ENCODE measurements at places on chromosomes 3 and 15.

- DNase-seq, result no peak
Measured at GRCh38 chr3:55894605-55895004, 407.5 kb upstream of the WNT5A start.

- DNase-seq, result no peak
Measured at GRCh38 chr3:190786898-190787297, 75.6 kb downstream of the GMNC start.

DNA sequence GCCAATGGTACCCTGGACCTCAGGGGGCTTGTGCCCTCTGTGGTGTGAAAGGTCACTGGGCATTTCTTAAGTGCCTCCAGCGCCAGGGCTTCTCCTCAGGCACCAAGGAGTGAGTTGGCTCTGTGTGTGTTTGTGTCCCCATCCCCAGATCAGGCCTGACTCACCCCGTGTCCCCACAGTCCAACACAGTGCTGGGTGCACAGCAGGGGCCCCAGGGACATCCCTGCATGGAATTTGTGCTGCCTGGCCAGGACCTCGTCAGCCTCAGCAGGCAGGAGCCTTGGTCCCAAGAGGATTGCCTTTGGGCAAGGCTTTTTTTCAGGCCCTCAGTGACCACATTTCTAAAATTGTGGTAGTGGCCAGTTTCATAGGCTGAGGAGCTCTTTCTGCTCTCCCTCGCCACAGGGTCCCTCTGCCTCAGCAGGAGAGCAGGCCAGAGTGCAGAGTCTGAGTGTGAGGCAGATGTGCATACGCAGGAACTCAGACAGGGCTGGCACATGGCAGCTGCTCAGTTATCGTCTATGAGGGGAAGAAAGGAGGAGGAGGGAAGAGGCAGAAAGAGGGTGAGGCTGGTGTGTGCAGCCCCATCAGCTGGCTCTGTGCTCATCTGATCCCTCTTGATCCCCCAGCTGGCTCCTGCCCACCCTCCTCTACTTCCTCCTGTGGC is 215.6 kb downstream of the RPLP1 start:
- no peak for DNase-seq

DNA sequence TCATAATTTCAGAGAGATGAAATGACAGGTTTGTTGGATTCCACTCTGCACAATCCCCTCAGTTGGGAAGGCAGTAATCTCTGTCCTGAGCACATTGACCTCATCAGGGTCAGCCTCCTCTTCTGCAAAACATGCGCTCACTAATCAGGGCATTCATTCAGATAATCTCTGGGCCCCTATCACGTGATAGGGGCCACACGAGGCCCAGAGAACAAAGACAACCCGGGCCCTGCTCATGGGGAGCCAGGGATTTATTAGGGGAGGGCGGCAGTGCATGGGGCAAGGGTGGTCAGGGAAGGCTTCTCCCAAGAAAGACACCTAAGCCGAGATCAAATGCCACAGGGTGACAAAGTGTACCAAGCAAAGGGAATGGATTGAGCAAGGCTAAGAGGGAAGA is 1.1 kb downstream of the TCTA start:
- no peak for DNase-seq

GRCh38 chr15:98647026-98647773 is 1.1 kb upstream of the IGF1R start:
- DNase-seq, result peak; percentile 70

DNA sequence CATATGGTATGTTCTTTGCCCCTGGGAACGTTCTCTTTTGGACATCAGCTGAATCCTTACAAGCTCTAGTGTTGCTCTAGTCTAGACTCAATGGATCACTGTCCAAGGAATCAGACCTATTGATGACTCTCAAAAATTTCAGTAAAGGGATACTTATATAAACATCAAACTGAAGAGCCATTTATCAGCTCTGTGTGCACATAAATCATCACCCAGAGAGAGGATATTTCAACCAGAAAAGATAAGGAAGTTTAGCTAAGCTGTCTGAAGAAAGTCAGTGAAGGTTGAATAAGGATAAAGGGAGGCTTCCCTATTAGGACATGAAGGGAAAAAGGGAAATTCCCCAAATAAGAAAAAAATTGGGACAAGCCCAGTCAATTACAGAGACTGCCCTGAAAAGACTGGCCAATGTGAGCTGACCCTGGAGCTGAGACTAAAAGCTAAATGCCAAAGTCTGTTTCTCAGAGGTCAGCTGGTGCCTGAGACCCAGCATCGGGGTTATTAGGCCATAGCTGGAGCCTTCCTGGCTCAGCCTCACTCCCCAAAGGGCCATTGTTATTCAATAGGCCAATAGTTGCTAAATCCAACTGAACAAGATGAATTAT is 424.1 kb upstream of the THBS1 start:
- DNase-seq, result no peak

- peak; percentile 39 for DNase-seq
Measured at GRCh38 chr15:90101130-90101968, 919 bp downstream of the IDH2 start.

DNA sequence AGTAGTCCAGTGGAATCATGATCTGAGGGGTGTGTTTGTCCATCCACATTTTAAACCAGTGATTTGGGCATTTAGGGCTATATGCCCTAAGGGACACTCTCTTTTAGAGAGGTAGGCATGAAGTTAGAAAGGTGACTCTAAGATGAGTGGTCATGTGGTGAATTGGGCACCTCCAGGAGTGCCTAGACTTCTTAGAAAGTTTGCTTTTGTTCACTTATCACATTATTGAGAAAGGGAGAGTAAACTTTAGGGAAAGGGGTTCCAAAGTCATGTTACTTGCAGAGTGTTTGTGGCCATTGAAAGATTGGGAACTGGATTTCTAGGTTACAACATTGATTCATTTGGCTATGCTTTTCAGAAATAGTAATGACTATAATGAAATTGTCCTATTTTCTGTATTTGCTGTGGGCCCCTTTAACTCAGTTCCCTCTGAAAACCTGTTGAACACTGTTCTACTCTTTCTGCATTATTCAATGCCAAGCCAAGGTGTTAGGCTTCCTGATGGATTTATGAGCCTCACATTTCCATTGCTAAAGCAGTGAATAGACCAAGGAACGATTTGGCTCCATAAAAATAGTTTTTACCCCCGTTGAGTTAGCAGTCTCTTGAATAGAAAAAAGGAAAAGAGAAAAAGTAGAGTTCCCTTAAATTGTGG is 169.3 kb downstream of the PTPRG start:
- no peak for DNase-seq

DNA sequence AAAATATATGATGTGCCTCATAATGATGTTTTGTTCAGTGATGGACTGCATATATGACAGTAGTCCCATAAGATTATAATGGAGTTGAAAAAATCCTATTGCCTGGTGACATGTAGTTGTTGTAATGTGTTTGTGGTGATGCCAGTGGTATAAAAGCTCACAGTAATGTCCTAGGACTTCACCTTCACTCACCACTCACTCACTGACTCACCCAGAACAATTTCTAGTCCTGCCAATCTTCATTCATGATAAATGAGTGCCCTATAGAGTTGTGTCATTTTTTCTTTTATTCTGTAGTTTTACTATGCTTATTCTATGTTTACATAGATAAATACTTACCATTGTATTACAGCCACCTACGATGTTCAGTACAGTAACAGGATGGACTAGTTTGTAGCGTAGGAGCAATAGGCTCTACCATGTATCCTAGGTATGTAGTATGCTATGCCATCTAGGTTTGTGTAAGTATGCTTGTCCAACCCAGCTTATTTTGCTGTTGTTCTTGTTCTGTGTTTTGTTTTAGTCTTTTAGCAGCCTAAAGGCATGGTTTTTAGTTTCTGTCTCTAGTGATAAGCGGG is 88.5 kb upstream of the LRRFIP2 start:
- DNase-seq, result no peak

DNA sequence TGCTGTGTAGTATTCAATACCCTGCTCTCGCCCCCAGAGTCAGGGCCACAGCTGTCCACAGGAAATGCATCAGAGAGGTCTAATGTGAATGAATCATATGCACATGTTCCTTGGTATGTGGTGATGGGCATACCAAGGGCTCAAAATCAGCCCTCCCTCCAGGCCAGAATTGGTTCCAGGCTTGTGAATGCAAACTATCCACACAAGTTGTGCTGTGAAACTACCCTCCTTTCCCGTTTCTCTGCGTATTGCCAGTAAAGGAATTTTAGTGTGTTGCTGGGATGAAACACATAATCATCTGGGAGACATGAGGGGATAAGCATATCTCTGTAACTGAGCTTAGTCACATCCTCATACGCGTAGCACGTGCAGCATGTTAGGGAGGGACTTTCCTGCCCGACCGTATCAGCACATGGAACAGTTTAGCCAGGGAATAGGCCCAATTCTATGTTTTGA is 9.2 kb upstream of the MME start:
- no peak for DNase-seq

DNA sequence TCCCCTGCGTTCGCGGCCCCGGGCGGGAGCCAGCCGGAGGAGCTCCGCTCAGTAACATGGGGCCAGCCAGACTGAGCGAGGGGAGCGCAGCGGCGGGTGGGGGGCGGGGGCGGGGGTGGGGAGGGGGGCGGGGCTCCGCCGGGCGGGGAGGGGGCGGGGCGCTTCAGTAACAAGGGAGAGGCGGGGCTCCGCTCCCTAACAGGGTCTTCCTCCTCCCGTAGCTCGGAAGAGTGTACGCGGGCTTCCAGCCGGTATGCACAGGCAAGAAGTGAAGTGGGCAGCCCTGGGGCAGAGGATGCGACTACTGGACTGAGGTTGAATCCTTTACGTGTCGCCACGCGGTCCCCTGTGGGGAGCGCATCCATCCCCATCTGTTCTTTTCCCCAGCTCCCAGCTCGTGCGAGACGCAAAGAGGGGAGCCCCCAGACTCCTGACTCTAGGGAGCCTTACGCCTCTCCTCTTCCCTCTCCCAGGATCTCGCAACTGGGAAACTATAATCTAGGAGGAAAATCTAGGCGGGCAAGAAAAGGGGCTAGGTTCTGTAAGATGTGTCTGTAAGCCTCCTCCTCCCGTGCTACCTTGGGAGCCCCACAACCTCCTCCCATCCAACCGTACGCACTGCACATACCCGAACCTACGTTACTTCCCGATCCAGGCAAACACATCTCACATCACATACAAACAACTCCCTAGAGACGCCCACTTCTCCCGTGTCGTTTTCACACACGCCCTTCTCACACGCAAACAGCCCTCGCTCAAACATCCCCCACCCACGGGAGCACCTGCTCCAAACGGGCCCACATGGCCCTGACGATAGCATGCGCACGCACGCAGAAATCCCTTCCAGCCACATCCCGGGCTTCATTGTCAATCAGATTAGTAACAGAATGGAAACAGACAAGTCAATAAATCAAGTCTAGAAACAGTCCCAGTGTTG is at the start of gene SHF:
Gene SHF, minus strand, starts transcription at position 73 of the 937 bp plus-strand sequence. Its CDS starts 15 bp downstream, at position 58.
- peak; percentile 68 for DNase-seq

DNA sequence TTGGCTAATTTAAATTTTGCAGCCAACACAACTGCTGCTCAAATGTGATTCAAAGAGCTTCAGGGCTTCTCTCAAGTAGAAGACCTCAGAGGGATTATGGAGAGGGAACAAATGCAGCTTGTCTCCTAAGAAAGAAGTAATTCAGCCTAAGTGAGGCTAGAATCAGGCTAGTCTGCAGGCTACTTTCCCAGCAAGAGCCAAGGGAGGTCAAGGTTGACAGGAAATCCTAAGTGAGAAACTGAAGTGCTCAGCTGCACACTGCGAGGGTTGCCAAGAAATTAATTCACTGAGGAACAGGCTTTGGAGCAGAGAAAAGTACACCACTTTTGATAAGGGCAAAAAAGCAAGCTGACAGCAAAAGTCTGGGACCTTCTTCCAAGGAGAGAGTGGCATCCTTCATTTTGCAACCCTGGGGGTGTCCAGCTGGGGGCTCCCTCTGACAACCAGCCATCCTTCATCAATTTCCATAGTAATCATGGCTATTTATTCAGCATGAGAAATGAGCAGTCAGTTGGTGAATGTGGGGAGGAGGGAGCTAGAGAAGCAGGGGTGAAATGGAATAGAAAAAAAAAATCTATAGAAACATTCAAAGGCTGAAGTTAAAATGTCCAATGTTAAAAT is 646.4 kb upstream of the ADAMTS9 start:
- DNase-seq, result peak; percentile 34
